ENCODE measurements at places on chromosomes 4 and X.
A peak's percentile ranks its signal among the peaks of the same experiment; 100 is the strongest.

DNA sequence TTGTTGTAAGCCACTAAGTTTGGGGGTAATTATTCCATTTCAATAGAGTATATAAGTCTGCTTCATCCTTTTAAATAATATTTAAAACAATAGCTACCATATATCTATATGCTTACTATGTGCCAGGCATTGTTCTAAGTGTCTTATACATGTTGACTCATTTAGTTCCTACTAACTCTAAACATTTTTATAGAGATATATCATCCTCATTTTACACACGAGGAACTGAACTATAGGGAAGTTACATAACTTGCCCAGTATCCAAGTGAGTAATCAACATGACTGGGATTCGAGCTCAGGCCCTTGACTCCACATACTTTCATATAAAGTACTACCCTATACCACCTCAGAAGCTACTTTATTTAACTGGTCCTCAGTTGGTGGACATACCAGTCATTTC is 175.3 kb upstream of the RAI2 start:
- H3K36me3 ChIP-seq: no peaks in the 10 kb centered on the region
- H3K4me3 ChIP-seq: no peak overlapping the region
- peaks cover 10% of the 10 kb centered on the region for H3K4me1 ChIP-seq

- DNase-seq: no peak
- H3K27me3 ChIP-seq: no peaks in the 10 kb centered on the region
- H3K36me3 ChIP-seq: no peaks in the 10 kb centered on the region
- no peak overlapping the region for H3K4me3 ChIP-seq
- H3K27ac ChIP-seq: no peak overlapping the region
- H3K4me1 ChIP-seq: no peaks in the 10 kb centered on the region
Observed at GRCh38 chr4:183627979-183628588, 30.9 kb downstream of the RWDD4 start.

- no peak overlapping the region for H3K27ac ChIP-seq
- DNase-seq: no peak
- no peaks in the 10 kb centered on the region for H3K27me3 ChIP-seq
- H3K4me3 ChIP-seq: no peak overlapping the region
- H3K4me1 ChIP-seq: peaks cover 2% of the 10 kb centered on the region
Observed at GRCh38 chr4:163274861-163275260, 57.5 kb downstream of the NPY1R start.

GRCh38 chrX:132749406-132749805 is 209.0 kb downstream of the HS6ST2 start:
- no peak overlapping the region for H3K4me3 ChIP-seq
- no peaks in the 10 kb centered on the region for H3K36me3 ChIP-seq
- DNase-seq: no peak
- no peaks in the 10 kb centered on the region for H3K27me3 ChIP-seq
- no peak overlapping the region for H3K27ac ChIP-seq
- H3K4me1 ChIP-seq: no peaks in the 10 kb centered on the region

GRCh38 chr4:39976945-39977488 is 694 bp downstream of the PDS5A start:
- peaks cover 12% of the 10 kb centered on the region for H3K4me1 ChIP-seq
- DNase-seq: peak; percentile 50
- no peak overlapping the region for H3K27ac ChIP-seq
- H3K36me3 ChIP-seq: peaks cover 24% of the 10 kb centered on the region
- H3K4me3 ChIP-seq: peak overlapping the region; percentile 94
- H3K27me3 ChIP-seq: peaks cover 7% of the 10 kb centered on the region

- H3K4me3 ChIP-seq: no peak overlapping the region
- no peaks in the 10 kb centered on the region for H3K4me1 ChIP-seq
- DNase-seq: peak; percentile 50
- no peaks in the 10 kb centered on the region for H3K27me3 ChIP-seq
- no peak overlapping the region for H3K27ac ChIP-seq
- H3K36me3 ChIP-seq: no peaks in the 10 kb centered on the region
Observed at GRCh38 chr4:159764343-159764952, 661.6 kb downstream of the RAPGEF2 start.

- H3K27me3 ChIP-seq: peaks cover 18% of the 10 kb centered on the region
- H3K27ac ChIP-seq: no peak overlapping the region
- H3K4me3 ChIP-seq: peak overlapping the region; percentile 77
Observed at GRCh38 chr4:2253160-2254084, 8.5 kb downstream of the MXD4 start.

GRCh38 chr4:119971431-119972084 is 95.1 kb downstream of the MAD2L1 start:
- H3K27ac ChIP-seq: no peak overlapping the region
- DNase-seq: no peak
- H3K36me3 ChIP-seq: no peaks in the 10 kb centered on the region
- no peaks in the 10 kb centered on the region for H3K4me1 ChIP-seq

DNA sequence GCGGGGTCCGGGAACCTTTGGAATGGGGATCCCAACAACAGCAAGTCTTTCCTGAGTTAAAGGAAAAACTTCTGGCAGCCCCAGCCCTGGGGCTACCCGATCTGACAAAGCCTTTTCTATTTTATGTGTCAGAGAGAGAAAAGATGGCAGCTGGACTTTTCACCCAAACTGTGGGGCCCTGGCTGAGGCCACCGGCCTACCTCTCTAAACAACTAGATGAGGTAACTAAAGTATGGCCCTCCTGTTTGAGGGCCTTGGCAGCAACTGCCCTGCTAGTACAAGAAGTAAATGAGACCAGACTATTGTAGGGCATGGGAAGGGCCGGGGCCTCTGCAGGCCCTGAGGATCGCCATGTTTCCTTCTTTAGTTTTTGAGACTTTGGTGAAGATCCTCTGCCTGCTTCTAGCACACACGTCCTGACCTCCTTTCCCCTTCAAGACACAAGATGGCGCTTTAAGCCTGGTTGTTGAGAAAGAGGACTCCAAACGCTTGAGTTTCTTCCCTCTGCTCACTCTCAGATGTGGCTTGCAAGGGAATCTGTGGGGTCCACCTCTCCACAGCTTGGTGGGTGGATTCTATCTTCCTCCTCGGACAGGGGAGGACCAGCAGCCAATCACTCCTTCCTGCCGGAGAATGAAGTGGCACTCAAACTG is 18.5 kb upstream of the DRD5 start:
- DNase-seq: peak; percentile 70
- H3K27ac ChIP-seq: no peak overlapping the region
- no peak overlapping the region for H3K4me3 ChIP-seq
- H3K4me1 ChIP-seq: no peaks in the 10 kb centered on the region
- H3K36me3 ChIP-seq: no peaks in the 10 kb centered on the region
- H3K27me3 ChIP-seq: peaks cover 5% of the 10 kb centered on the region

- no peak for DNase-seq
- peaks cover 2% of the 10 kb centered on the region for H3K27me3 ChIP-seq
- H3K36me3 ChIP-seq: no peaks in the 10 kb centered on the region
- peaks cover 10% of the 10 kb centered on the region for H3K4me1 ChIP-seq
Observed at GRCh38 chr4:153137159-153137558, 67.1 kb upstream of the TRIM2 start.

- no peak overlapping the region for H3K4me3 ChIP-seq
- H3K27ac ChIP-seq: no peak overlapping the region
- no peak for DNase-seq
- H3K27me3 ChIP-seq: no peaks in the 10 kb centered on the region
- no peaks in the 10 kb centered on the region for H3K36me3 ChIP-seq
- no peaks in the 10 kb centered on the region for H3K4me1 ChIP-seq
Observed at GRCh38 chr4:42371305-42372252, 25.7 kb upstream of the SHISA3 start.

GRCh38 chrX:19866626-19867410 is 20.6 kb downstream of the SH3KBP1 start:
- no peak overlapping the region for H3K4me3 ChIP-seq
- DNase-seq: no peak
- peak overlapping the region; percentile 37 for H3K27ac ChIP-seq
- H3K4me1 ChIP-seq: peaks cover 57% of the 10 kb centered on the region

DNA sequence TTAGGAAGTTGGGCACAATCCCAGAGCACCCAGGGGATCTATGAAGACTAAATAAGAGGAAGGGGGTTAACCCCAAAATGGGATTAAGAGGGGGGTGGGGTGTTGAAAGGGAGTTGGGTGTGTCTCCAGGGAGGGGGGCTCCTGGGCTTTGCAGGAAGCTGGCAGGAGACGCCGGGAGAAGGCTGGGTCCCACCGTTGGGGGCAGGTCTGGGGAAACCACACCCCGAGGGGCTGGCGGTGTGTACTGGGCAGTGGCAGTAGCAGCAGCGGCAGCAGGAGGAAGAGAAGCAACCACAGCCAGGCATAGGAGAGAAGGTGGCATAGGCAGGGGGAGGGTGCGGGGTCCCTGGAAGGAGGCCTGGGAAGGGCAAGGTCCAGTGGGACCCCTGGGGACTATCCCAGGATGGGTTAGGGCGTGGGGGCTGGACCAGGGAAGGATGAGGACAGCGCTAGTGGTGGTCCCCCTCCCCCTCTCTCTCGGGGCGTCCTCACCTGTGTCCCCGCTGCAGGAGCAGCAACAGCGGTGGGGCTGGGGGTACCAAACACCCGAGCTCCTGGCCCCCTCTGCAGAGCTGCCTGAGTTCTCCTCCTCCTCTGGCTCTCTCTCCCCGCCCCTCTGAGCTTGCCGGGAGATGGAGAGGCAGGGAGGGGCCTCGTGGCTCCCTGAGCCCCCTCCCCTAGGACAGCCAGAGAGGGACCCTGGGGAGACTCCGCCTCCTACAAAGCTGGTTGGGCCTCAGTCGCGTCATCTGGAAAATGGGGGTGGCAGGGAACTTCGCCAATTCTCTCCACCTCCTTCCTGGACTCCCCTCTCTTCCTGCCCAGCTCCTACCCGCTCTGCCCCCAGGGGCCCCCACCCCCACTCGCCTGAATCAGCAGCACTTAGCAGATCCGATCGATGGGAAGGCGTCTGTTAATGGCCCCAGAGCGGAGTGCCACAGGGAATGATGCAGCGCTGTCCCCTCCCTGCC is at the start of gene KCND1:
Gene KCND1, minus strand, starts transcription at position 596 of the 971 bp plus-strand sequence. CDS start 1,573 bp downstream, outside the sequence.
- DNase-seq: peak; percentile 25
- H3K27me3 ChIP-seq: peaks cover 8% of the 10 kb centered on the region
- H3K4me3 ChIP-seq: peak within 1 kb of the TSS; percentile 56
- H3K4me1 ChIP-seq: peaks cover 5% of the 10 kb centered on the region
- H3K36me3 ChIP-seq: peaks cover 19% of the 10 kb centered on the region

Measured in endothelial cell (in vitro differentiated cells).